ENCODE measurements at places on chromosomes 5 and 9.
A peak's percentile ranks its signal among the peaks of the same experiment; 100 is the strongest.

GRCh38 chr5:111282798-111283197 lies 58.6 kb downstream of the CAMK4 start:
- no peak for DNase-seq

DNA sequence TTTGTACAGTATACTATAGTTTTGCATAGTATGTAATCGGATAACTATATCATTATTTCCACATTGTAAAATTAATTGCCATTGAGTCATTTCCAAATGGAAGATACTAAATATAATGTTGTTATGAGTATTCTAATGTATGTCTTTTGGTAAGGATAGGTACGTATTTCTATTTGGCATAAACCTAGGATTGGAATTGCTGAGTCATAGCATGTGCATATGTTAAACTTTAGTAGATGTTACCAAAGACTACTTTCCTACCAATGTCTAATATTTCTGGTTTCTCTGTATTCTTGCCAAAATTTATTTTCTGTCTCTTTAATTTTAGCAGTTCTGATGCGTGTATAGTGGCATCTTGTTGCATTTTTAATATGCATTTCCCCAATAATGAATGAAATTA lies 825.1 kb upstream of the ARRDC3 start:
- DNase-seq, result no peak

DNA sequence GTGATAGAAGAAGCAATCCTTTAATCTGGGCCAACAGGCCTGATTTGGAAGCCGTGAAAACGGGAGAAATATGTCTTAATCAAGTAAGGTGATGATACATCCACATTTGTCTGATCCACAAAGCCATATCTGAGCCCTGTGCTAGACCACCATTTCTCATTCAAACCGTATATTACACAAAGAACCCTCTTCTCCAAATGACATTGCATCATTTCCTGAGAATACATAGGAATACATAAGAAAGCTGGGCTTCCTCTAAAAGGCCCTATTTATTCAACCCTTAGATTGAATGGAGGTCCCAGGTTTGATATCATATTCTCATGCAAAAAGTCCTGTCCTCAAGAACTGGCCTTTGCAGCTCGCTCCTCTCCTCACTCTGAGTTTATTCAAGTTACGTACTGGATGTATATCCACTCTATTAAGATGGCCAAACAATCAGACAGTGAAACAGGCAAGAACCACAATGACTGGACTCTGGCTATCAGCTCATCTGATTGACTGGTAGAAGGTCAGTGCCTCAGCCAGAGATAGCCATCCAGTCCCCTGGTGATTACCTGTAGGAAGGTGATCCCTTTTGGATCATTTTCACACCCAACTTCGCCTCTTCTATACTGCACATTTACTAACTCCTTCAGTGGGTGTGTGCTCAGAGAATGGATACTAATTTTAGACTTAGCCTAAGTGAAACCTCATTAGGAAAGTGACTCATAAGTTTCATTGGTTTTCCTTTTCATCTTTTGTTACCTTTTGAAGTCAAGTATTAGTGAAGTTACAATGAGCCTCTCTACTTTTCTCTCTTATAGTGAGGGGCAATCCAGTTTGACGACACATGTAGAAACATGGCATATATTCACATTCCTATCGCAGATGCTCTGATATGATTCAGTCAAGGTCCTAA lies 167.6 kb upstream of the WWC1 start:
- DNase-seq, result no peak

- DNase-seq, result no peak
These were observed 215.4 kb downstream of the GLIS3 start for GRCh38 chr9:4084435-4084818.

DNA sequence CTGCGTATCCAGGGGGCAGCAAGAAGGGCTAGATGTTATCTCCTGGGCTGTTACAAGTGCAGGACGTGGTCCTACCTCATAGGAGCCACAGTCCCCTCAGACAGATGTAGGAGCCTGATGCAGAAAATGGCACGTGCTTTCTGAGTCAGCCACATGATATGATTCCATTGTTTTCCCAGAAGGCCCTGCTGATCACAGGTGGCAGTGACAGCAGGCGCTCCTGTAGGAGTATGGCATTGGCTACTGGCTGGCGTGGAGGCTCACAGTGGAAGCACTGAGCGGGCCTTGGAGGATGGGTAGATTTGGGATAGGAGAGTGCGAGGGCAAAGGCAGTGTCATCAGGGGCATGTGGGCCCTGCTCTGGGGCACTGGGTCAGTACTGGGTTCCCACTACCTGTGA lies 21.9 kb downstream of the USP20 start:
- no peak for DNase-seq

DNA sequence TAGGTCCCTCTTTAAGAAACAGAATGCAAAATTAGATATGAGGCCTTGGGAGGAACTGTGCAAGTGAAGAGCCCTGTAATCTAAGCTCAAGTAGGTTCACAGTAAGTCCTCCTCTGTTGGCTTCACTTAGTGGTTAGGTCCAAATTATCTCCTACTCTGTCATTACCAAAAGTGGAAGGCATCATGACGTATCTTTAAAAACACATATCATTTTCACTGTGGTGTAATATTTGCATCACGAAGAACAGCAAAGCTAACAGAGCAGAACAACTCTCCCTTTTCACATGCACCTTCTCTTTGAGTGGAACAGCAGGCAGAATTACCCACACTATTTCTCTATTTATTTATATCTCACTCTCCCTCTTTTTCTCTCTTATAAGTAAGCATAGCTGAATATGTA lies 240.5 kb upstream of the CCNH start:
- DNase-seq, result no peak

DNA sequence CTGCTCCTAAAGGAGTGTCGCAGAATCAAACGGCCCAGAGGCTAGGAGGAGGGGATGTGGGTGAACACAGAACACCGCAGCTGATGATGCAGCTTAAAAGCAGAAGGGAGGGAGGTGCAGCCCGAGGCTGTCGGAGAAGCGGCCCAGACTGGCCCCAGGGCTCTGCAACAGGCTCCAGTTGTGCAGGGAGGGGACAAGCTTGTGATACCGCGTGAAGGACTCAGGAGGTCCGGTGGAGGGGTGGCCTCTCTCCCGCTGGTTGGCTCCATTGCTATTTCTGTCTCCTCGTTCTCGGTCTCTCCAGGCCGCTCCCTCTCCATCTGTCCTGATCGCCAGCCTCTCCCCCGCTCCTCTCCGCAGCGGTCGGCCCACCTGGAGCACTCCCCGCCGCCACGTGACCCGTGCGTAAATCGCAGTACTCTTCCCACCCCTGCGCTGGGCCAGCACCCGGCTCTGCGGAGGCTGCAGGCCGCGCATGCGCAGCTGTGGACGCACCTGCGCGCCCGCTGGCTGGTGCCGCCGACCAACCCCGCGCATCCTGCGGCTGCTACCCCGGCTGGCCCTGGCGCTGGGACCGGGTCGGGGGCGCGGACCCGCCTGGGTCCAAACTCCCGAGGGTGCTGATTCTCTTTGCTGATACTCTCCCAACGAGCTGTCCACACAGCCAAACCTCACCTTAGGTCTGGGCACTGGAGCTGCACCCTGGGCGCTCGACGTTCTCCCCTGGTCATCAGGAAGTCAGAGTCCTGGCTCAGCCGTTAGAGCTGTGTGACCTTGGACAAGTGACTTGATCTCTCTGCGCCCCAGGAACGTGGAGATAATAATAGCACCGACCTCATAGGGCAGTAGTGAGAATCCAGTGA lies 3.7 kb upstream of the STXBP1 start:
- peak; percentile 47 for DNase-seq

DNA sequence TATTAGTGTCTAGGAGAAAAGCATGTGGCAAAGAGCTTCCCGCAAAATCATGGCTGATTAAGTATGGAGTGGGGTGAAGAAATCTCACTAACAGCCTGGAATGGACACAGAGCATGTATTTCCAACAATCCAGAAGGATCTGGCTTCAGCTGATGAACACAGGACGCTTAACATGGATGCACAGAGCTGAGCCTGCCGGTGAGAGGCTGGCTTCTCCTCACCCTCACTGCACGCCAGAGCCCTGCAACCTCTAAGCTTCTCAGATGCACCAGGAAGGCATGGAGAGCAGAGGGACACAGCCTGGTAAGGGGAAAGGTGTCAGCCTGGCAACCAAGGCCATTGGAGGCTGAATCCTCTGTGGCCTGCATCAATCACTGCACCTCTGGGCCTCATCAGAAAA lies 298.5 kb downstream of the TRIM32 start:
- no peak for DNase-seq

GRCh38 chr5:89869346-89869745 lies 540.2 kb downstream of the CETN3 start:
- no peak for DNase-seq

DNA sequence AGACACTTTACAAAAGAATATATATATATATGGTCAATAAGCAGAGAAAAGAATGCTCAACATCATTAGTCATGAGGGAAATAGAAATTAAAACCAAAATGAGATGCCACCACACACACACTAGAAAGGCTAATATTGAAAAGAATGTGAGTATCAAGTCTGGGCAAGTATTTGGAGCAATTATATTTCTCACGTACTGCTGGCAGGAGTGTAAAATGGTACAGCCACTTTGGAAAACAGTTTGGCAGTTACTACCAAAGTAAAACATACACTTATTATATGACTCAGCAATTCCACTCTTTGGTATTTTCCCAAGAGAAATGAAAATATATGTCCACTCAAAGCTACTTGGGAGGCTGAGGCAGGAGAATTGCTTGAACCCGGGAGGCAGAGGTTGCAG lies 29.8 kb downstream of the NEUROG1 start:
- no peak for DNase-seq

DNA sequence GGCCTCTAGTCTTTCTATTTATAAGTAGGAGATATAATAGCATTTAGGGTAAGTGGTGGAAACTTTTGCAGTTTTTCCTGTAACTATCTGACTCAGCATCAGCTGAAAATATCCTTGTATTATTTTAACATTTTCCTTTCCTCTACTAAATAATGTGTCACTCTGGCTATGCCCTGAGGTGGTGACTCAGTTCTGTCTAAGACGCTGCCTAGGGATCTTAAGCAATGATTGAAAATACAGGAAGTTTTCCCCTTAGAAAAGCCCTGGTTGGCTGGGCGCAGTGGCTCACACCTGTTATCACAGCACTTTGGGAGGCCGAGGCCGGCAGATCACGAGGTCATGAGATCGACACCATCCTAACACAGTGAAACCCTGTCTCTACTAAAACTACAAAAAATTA lies 9.3 kb upstream of the EDIL3 start:
- no peak for DNase-seq

DNA sequence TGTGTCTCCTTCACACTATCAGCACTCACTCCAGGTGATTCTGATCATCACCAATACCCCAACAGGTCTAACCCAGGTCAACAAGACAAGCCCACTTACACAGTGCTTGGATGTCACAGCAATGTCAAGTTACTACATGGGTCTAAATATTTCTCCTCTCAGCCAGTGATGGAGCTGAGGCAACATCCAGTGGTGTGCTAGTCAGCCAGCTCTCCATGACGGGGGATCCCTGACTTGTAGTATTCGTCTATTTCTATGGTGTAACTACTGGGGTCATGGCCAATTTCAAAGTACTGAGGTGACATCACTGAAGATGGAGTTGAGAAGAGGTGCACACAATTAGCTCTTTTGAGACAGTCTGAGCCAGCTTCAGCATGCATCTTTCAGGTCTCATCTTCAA lies 31.1 kb downstream of the ADRB2 start:
- DNase-seq, result no peak

DNA sequence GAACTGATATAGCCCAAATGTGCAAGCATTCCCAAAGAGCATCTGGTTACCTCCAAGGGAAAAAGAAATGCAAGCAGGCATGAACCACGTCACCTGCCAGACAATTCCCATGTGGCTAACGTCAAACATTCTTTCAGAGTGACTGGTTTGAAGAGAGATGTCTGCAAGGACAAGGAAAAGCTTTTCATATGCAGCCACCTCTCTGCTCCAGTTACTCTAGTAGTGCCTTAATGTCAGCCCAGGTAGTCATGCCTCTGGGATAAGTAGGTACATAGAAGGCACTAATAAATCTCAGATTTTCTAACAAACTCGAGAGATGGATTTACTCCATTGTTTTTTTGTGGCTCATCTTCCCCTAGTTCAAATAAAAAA lies 96.8 kb upstream of the IFNK start:
- DNase-seq, result no peak

DNA sequence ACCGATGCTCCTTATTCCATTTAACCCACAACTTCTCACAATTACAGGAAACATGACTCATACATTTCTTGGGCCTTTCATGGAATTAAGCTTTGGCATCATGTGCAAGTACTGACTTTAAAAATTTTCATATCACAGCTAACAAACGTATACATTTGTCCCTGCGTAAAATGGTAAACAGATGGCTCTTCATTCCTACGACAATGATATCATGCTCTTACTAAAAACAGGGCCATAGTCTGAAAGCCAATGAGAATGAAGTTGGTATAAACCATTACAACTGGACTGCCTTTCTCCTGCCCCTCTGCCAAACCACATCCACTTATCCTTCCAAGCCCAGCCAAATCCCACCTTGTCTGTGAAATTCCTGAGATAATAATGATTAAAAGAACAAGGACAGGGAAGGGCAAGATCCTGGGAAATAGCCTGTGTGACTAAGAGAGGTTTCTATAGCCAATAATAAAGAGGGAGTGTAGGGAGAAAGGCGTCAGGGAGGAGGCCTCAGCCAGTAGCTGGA lies 44.9 kb upstream of the ZNF366 start:
- no peak for DNase-seq

DNA sequence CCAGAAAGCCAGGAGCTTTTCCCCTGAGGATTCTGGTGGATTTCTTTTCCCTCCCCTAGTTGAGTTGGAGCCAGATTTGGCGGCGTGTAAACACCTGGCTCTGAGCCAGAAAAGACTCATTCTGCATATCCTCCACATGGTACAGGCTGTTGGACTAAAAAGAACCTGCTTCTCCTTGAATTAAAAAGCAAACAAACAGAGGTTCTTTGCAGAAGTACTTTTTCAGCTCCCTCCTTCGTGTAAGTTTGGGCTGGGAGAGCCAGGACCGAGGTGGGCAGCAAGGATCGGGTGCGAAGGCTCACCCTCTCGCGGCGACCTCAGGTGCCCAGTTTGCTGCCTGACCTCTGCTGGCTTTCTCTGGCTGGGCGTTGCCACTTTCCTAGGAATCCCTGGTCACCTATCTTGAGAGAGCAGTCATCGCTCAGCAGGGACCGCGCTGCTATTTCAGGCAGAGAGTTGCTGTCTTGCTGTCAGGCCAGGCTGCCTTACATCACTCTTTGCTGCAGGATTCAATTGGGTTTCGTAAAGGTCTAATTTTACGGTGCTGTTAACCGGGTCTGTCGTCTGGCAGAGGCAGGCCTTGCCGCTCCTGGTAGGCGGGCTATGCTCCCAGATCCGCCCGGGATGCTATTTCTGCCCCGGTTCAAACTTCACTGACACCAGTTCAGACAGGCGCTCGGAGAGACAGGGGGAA lies 3.2 kb downstream of the PAPPA start:
- DNase-seq, result no peak

GRCh38 chr5:22352493-22352892 lies 500.7 kb downstream of the CDH12 start:
- DNase-seq, result no peak

Measured in stimulated activated CD4-positive, alpha-beta T cell treated with anti-CD3 and anti-CD28 coated beads, Interleukin-1b, Interleukin-23, amount 100 ng/mL, for 1 hour (primary cell).